ENCODE measurements at places on chromosomes 12 and 14.

DNA sequence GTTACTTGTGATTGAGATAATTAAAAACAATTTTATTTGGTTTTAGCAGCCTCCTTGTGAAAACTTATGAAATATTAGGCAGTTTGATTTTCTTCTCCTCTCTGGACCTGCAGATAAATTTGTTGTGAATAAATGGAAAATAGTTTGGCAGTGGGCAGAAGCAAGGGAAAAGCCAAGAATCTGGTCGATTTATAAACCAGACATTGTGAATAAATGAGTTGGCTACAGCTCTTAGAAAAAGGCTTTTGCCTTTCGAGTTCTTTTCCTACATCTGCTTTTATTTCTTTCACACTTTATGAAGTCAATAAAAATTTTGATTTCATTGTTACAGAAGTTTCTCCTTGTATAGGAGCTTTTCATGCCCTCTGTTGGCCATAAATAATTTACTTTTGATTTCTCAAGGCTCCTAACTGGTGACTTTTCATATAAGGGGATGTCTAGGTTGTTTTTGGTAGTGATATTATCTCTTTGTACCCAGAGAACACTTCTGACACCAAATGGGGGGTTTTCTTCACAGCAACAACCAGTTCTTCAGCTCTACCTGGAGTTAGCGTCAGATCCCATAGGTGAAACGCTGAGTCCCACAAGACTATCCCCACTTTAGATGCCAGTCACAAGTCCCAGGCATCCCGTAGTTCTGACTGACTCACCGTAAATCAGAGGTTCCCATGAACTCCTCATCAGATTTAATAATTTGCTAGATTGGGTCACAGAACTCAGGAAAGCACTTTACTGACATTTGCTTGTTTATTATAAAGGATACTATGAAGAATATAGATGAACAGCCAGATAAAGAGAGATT is 136.5 kb upstream of the DNM1L start:
- no peak for DNase-seq

- no peak for DNase-seq
Measured at GRCh38 chr12:31531893-31532292, 59.0 kb downstream of the DENND5B start.

DNA sequence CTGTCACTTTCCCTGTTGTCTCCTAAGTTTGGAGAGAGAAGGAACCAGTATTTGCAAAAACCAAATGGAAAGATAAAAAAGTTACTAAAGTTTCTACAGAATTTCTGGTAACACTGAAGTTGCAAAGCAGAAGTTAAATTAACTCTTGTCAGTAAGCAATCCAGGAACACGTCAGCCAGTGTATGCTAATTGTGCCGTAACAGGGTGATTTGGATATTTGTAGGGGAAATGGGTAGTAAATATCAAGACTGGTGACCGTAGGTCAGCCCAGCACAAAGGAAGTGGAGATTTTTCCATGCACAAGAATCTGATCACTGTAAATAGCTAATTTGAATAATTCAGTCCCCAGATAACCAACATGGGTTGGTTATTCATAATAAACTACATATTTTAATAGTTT is 2.3 kb downstream of the CDKN1B start:
- DNase-seq = peak; percentile 35

DNA sequence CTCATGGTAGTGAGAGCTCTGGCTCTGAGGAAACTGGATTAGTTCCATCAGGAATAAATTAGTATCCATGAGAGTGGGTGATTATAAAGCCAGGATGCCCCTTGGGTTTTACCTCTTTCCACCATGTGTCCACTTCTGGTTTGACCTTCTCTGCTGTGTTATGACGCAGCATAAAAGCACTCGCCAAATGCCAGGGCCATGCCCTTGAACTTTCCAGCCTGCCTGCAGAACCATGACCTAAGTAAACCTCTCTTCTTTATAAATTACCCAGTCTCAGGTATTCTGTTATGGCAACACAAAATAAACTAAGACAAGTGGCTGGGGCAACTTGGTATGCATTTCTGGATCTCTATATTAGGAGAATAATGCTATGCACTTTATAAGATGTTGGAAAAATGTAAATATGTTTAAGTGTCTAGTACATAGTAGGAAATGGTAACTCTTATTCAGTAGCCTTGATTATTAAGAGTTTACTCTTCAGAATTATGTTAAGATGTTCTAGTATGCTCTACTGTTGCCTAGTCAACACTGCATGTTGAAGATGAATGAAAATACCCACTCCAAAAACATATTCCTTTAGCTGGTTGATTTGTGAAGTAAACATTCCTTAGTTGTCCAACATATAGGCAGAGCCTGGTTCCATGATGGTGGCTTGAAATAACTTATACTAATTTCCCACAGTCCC is 455.6 kb upstream of the TMPO start:
- no peak for DNase-seq

- no peak for DNase-seq
Measured at GRCh38 chr14:23177181-23177580, 6.3 kb downstream of the SLC7A8 start.

- no peak for DNase-seq
Measured at GRCh38 chr14:91732859-91733477, 1.1 kb upstream of the CATSPERB start.

- DNase-seq = no peak
Measured at GRCh38 chr12:78224154-78224553, 393.5 kb downstream of the NAV3 start.

- DNase-seq = no peak
Measured at GRCh38 chr14:54330876-54331275, 65.9 kb upstream of the CDKN3 start.

DNA sequence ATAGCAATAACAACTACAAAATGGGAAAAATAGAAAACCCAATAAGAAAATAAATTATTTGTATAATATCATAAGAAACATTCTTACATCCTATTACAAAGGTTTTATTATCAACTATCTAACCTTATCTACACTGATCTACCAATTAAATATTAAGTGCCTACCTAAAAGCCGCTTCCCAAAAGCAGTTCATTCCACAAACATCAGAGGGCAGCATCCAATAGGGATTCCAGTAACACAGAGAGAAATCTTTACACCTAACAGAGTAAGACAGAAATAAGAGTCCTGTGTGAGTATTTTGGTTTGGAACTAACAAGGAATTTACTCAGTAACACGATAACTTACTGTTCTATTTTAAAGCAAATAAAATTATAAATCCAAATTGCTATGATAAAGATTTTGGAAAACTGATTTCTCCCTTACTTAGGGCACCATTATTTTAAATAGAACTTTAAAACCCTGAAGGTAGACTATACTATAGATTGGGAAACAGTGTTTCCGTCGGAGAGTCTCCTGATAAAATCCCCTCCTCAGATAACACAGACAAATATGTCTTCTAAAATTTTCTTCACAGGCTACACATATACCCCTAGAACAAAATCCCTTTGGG is 15.0 kb downstream of the GXYLT1 start:
- no peak for DNase-seq

- no peak for DNase-seq
Measured at GRCh38 chr12:113326775-113327395, 8.0 kb downstream of the SLC8B1 start.

Measured in naive B cell (primary cell).